Fibroblast of villous mesenchyme (primary cell): ENCODE measurements at places on chromosomes 11 and 22. TPM values are rescaled to one million over a fixed set of nuclear protein-coding genes. Genes with fewer than 3 reads are reported as not detected.
A peak's percentile ranks its signal among the peaks of the same experiment; 100 is the strongest.

The CCDC81 gene
- total RNA-seq = 19.3 and 26.8 TPM in 2 replicates

The IL17REL gene
- under 0.01 TPM in 1 of 2 replicates, not detected in the other for total RNA-seq

The OR5J2 gene
- not detected in 2 replicates for total RNA-seq

The OR52B4 gene
- not detected in 2 replicates for total RNA-seq

The OR4D5 gene
- total RNA-seq = not detected in 2 replicates

- no peak for DNase-seq
These were observed 561.0 kb downstream of the OPCML start for GRCh38 chr11:132971351-132971750.

DNA sequence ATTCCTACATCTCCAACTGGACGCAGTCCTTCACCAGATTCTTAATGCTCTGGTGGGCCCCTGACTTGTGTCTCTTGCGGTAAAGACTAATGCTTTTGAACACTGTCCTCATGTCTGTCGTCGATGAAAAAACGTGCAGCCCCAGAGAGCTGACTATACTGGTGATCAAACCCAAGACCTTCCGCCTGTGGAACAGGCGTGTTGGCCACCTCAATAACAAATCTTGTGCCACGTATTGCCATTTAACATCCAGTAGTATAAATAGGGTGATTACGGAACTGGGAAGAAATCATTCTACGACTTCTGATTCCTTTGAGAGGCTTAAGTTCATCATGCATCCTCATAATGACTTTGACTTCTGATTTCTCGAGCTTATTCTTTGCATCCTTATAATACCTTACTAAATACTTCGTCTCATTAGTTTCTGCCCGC is 45.6 kb downstream of the OR4D9 start:
- DNase-seq = peak; percentile 49

DNA sequence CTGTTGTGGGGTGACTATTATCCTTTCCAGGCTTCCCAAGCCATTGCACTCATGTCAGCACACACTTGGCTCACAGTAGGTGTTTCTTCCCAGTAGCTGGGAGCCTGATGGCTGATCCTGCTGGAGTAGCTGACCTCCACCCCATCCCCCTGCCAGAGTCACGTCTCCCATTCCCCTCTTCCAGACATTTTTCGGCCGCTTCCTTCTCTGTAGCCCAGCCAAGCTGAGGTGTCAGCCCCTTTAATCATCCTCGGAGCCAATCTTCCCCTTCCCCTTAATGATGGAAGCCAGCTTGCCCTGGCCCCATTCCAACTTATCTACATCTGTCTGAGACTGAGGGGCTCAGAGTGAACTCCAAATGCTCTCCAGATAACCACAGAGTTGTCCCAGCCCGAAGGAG is 550.7 kb downstream of the MN1 start:
- no peak for DNase-seq

DNA sequence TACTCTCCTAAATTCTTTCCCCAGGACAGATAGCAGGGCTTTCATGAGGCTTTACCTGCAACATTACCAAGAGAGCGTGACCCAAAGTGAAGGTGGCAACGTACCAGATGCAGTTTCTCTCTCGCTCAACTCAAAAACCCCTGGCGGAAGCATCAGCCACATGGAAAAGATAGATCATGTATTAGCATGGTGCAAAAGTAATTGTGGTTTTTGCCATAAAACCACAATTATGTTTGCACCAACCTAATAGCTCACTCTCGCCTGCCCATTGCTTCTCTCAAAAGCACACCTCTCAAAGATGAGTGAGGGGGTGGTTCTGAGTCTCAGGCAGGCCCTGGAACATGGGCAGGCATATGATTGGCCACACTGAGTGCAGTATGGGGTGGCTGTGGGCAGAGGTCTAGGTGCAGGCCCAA is 7.0 kb downstream of the MS4A6A start:
- DNase-seq = no peak

DNA sequence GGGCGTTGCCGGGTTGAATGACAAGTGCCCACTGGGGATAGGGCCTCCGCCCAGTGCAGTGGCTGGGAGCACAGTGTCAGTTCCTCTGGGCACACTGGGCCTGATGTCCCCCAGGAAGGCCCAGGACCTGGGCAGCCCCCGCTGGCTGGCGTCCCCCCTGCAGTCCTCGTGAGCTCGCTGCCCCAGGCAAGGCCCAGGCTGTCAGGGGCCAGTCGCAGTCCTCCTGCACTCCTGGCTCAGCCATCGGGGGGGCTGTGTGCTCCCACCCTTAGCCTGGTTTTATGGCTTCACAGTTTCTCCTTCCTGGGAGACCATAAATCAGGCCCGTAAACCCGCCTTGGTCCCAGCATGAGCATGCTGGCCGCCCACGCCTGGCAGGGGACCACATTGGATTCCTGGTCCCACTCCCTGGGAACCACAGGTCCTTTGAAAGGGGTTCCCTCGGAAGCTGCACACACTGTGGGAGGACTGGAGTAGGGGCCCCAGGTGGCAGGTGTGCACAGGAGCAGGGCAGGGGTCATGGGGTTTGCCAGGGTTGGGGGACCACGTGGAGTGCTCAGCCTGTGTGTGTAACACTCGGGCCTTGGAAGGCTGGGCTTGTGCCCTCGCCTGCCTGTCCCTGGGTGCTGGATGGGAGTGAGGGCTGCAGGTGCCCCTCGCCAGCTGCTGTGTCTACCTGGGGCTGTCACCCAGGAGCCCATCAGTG is 113.6 kb downstream of the KCNQ1OT1 start:
- peak; percentile 5 for DNase-seq

DNA sequence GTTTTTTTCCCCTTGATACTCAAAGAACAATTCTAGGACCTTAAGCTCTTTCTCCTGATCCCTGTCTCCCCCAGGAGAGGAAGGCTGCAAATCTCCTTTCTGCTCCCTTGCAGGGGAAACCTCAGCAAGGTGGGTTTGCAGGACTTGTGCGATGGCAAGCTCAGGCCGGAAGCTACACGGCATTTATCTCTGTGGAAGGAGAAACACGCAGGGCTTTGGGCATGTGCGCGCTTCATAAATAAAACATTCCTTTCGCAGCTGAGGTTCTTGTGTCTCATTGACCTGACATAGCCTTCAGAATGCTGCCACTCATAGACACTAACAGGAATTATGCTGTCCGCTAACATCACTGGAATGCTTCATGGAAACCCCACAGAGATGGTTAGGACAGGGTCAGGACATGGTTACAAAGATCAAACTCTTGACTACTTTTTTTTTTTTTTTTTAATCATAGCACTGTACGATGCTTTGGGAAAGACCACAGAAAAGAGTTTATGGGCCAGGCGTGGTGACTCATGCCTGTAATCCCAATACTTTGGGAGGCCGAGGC is 42.6 kb downstream of the SLN start:
- DNase-seq = peak; percentile 28

GRCh38 chr11:105960252-105961245 is 61.5 kb downstream of the MSANTD4 start:
- DNase-seq = peak; percentile 6

GRCh38 chr11:118621784-118622375 is 14.5 kb downstream of the PHLDB1 start:
- DNase-seq = no peak

- DNase-seq = no peak
These were observed 5.3 kb downstream of the RNH1 start for GRCh38 chr11:501683-502287.

GRCh38 chr11:134760299-134760698 is 348.3 kb upstream of the B3GAT1 start:
- DNase-seq = no peak

GRCh38 chr22:44411226-44412135 is 86.6 kb downstream of the RTL6 start:
- no peak for DNase-seq

GRCh38 chr22:37188901-37189466 is 937 bp upstream of the C1QTNF6 start:
- DNase-seq = peak; percentile 38
